Stimulated activated CD8-positive, alpha-beta memory T cell treated with anti-CD3 and anti-CD28 coated beads, Interleukin-4, amount 100 ng/mL, for 4 hours (primary cell): ENCODE measurements at places on chromosomes 16 and 17.

- DNase-seq: no peak
Measured at GRCh38 chr17:79524213-79525187, 86.4 kb downstream of the RBFOX3 start.

DNA sequence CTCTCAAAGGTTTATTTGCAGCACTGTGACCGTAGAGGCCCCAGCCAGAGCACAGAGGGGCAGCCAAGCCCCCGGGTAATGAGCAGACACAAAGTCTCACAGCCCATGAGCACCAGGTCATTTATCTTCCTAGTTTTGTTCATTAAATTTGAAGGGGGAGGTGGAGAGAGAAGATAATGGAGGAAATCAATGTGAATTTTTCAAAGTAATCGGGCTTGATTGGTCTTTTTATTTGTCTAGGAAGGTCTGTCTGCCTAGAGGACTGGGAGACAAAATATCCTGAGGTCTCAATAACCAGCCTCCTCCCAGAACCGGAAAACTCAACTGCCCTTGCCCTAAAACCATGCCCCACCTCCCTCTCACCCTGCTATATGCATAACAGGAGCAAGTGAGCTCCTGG is 189.0 kb downstream of the SLC39A11 start:
- DNase-seq: no peak

- no peak for DNase-seq
Measured at GRCh38 chr16:53600126-53600525, 97.1 kb upstream of the AKTIP start.

DNA sequence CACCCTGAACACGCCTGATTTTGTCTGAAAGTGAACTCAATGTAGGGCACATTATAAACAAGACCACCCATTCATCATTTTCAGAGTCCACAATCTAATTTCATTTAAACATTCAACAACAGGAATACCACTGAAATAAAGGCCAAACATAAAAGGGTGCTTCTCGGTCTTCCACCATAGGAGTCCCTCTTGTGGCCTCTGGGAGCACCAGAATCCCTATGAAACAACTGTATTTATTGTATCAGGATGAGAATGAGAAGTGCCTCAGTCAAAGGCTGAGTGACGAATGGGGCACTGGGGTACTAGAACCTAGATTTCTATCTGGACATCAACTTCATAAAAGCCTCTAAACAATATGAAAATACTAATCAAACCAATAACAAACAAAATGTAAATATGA is 40.4 kb downstream of the NXPH3 start:
- no peak for DNase-seq

- DNase-seq: no peak
Measured at GRCh38 chr17:16171613-16172012, 43.7 kb downstream of the NCOR1 start.

DNA sequence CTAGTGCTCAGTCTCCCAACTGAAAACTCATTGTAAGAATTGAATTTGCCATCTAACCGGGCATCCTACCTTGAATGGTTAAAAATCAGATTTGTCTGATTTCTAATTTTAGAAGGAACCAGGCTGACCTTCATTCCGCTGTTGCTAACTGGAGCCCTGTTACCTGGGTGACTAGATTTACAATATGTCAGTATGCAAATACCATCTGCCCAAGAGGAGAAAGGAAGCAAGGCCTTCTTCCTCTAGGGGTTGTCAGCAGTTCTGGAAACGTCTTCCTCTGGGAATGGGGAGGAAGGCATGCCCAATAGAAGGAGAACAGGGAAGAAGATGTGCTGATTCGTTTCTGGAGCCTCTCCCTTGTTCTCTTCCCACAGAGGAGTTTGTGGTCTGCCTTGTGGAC is 137.9 kb downstream of the PITPNC1 start:
- no peak for DNase-seq

DNA sequence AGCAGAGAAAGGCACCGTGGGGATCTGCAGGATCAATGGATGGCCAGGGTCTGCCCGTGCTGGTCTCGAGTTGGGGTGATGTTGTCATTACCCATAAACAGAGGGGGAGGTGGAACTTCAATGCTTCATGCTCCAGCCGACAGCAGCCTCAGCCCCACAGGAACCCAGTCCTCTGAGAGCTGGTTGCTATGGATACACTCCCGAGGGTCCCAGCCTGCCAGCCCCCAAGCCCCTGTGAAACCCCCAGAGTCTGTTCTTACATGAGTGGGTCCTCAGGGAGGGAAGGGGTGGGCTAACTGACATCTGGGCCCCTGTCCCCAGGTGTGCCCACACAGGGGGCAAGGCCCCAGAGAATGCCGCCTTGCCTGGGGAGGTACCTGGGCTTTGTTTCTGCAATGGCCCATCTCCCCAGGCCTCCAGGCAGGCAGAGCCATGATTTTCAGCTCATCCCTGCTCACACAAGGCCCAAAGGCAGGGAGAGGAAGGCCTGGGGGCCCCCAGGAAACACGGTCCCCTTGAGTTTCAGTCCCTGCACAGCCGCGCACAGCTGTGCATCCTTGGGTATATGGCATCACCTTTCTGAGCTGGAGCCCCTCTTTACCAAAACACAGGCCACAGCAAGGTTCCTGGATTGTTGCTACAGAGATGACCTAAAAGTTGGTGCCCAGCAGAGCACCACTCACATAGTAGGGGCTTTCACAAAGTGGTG is 223.7 kb downstream of the ZNF423 start:
- DNase-seq: no peak

- DNase-seq: no peak
Measured at GRCh38 chr17:65627108-65627507, 65.7 kb upstream of the AXIN2 start.

- no peak for DNase-seq
Measured at GRCh38 chr17:1473841-1474240, 17.8 kb upstream of the CRK start.

DNA sequence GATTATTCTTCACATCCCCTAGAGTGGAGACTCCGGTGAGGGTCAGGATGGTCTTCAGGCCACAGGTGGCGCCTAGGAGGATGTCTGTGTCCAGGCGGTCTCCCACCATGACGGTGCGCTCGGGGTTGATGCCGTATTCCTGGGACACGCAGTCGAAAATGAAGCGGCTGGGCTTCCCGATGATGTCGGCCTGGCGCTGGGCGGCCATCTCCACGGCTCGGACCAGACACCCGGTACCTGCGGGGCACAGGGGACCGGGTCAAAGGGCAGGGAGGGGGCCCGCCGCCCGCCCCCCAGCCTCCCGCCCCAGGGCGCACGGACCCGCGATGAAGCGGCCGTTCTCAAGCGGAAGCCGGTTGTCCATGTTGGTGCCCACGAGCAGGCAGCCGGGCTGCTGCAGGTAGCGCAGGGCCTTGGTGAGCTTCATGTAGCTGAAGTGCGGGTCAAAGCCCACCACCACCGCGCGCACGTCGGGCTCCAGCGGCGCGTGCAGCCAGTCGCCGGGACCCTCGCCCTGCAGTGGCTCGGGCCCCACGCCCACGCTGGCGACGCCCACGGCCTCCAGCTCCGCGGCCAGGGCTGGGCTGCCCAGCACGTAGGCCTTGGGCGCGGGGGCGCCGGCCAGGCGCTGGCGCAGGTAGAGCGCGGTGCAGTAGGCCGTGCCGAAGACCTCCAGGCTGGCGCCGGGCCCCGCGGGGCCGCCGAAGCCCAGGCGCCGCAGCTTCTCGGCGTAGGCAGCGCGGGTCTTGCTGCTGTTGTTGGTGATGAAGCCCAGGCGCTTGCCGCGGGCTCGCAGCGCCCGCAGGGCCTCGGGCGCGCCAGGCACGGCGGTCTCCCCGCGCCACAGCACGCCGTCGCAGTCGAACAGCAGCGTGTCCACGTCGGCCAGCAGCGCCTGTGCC is 572 bp downstream of the PGP start:
- no peak for DNase-seq

- DNase-seq: no peak
Measured at GRCh38 chr17:9361188-9361955, 214.2 kb downstream of the STX8 start.

GRCh38 chr17:80413771-80414507 is 1.0 kb upstream of the ENDOV start:
- DNase-seq: no peak

DNA sequence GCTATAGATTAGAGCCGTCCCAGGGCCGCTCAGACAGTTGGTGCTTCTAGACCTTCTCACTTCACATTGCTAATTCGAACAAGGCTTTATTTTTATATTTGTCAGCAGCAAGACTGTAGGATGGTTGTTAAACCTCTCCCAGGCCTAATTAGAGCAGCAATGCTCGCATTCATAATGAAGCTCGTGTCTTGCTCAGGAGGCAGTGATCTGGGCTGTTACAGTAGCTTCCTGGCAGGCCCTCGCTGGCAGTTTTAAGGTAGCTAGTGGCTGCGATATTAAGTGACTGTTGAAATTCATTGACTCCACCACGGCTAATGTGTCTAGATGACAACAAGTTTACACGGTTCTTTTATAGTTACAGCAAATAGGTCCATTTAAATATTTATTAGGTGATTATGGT is 23.2 kb upstream of the ANKFN1 start:
- DNase-seq: no peak

DNA sequence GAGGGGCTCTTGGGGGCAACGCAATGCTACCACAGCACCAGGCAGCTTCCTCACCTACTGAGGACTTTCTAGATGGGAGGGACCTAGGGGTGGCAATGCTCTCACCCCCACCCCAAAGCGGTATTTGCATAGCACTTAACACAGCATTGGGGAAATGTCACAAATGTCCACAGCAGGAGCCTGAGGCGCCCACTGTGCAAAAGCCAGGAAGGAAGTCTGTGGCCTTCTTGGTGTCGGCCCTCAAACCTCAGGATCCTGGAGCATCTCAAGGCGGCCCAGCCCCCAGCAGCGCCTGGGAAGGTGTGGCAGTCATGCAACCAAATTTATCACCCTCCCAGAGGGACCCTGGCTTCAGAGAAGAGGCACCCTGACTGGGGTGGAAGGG is 45.3 kb downstream of the WNT3 start:
- no peak for DNase-seq
